ENCODE measurements at places on chromosomes 13 and 19.

- DNase-seq, result no peak
Observed at GRCh38 chr19:13128583-13128982, 10.5 kb downstream of the NACC1 start.

GRCh38 chr13:76644906-76645305 lies 241.3 kb downstream of the KCTD12 start:
- DNase-seq, result no peak

GRCh38 chr19:6070720-6071485 lies 39.4 kb downstream of the RFX2 start:
- no peak for DNase-seq

GRCh38 chr13:56988543-56988942 lies 152.2 kb upstream of the PRR20A start:
- no peak for DNase-seq

DNA sequence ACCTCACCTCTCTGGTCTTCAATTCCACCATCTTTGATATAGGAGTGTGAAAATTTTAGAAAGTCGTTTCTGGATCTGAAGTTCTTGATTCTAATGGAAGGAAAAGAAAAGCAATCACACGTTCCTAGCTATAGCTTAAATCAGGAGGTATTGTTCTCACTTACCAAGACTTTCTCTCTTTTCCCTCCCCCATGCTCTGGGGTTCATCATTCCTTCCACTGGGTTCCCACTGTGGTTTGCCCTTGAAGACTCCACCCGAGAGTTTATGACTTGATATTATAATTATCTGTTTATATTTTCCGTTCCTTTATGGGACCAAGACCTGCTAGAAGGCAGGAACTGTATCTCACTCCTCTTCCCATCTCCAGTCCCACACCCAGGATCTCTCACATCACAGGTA lies 76.6 kb downstream of the AKAP11 start:
- DNase-seq, result no peak

GRCh38 chr13:70042193-70042592 lies 65.4 kb upstream of the ATXN8OS start:
- DNase-seq, result no peak

GRCh38 chr19:2556221-2557092 lies 80.5 kb downstream of the GADD45B start:
- no peak for DNase-seq

GRCh38 chr19:35633727-35634440 lies 5.0 kb downstream of the RBM42 start:
- DNase-seq, result no peak

- no peak for DNase-seq
Observed at GRCh38 chr13:35785576-35786303, 309.3 kb upstream of the MAB21L1 start.

- DNase-seq, result no peak
Observed at GRCh38 chr13:94813920-94814475, 101.7 kb upstream of the SOX21 start.

DNA sequence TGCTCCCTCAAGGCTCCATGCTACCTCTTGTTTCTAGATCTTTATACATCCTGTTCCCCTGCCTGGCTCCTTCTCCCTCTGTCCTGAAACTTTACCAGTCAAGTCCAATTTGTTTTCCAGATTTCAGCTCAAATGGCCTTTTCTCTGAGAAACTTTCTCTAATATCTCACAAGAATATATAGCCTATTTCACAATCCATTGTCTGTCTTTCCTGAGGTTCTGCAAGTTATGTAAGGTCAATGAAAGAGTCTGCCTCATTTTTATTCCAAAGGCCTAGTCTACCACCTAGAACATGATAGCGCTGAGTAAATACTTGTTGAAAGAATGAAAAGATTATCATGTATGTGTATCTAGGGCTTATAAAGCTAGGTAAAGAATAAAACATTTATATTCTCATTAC lies 348.8 kb downstream of the SPRY2 start:
- DNase-seq, result no peak

DNA sequence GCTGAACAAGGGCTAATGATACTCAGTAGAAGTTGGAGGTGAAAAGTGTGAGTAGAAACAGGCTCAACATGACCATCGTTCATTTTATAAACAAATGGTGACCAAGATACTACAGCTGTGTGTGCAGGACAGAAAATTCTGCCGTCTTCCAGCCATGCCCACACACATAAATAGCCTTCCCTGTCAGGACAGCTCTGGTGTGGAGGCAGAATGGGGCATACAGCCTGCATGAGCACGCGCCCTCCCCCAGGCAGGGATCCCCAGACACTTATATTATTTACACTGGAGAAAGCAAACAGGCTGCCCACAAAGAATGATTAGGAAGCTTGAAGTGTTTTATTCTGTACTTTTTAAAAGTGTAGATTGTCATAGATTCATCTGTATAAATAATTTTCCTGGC lies 20.4 kb downstream of the GJA3 start:
- no peak for DNase-seq

- no peak for DNase-seq
Observed at GRCh38 chr13:109869312-109870237, 83.2 kb upstream of the IRS2 start.

DNA sequence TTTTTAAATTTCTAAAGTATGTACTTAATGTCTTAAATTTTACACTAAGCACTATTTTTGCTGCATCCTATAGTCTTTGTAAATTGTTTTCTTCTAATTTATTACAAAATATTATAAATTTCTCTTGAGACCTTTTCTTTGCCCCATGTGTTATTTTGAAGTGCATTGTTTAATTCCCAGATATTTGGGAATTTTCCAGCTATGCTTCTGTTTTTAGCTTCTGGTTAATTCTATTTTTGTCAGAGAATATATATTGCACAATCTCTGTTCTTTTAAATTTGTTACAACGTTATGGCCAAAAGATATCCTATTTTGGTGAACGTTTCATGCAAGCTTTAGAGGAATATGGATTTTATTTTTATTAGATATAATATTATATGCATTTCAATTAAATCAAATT lies 917.4 kb upstream of the MIR17HG start:
- no peak for DNase-seq

GRCh38 chr13:81104035-81104715 lies 763.2 kb upstream of the SPRY2 start:
- no peak for DNase-seq

DNA sequence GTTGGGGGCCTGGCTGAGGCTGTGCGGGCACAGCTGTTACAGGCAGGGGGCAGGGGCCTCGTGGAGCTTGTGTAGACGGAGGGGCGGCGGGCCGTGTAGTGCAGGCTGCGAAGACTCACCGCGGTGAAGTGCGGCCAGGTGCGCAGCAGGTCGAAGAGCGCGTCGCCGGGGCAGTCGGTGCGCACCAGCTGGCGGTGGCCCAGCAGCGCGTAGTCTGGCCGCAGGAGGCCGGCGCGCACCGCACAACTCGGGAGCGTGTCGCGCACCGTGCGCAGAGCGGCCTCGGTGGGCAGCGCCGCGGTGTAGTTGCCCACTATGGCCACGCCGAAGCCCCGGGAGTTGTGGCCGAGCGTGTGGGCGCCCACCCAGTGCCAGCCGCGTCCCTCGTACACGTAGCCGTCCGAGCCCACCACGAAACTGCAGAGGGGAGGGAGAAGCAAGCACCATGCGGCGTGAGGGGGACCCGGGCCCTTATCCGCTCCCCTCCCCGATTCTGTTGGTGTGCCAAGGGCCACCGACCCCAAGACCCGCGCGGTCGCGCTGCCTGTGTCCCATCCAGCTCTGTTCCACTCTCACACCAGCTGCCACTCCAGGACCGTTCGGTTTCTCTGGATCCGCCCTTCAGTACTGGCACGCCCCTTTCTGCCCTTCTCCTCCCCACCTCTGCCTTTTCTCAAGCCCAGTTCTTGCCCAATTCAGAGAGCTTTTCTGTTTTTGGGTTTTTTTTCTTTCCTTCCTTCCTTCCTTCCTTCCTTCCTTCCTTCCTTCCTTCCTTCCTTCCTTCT lies 5.4 kb upstream of the RASAL3 start:
- no peak for DNase-seq

GRCh38 chr13:72109863-72110262 lies 242.9 kb upstream of the DACH1 start:
- no peak for DNase-seq

DNA sequence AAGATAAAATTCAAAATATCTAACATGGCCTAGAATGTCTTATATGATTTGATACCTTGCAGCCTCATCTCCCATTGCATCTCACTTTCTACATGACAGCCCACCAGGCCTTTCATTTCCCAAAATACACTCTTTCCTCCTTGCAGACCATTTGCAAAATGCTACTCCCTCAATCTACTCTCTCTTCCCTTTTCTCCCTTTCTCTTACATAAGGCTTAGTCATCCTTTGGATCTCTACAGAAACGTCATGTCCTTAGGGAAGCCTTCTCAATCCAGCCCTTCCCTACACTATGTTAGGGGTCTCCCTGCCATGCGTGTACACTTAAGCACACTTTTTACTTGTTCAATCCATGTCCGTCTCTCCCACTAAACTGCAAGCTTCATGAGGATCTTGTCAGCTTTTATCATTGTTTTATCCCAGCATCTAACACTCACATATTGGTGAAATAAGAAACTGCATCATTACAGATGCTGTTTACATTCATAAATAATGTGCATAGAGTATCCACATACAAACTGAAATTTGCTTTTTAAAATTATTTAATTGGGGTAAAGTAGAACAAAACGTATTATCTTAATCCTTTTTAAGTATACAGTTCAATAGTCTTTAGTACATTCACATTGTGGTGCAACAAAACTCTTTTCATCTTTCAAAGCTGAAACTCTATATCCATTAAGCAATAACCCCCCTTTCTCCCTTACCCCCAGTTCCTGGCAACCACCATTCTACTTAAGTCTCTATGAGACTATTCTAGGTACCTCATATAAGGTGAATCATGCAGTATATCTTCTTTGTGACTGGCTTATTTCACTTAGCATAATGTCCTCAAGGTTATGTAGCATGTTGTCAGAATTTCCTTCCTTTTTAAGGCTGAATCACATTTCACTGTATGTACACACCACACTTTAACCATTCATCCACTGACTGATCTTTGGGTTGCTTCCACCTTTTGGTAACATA lies 11.5 kb upstream of the WBP4 start:
- DNase-seq, result no peak

- no peak for DNase-seq
Observed at GRCh38 chr13:43487885-43488284, 298.9 kb downstream of the ENOX1 start.

DNA sequence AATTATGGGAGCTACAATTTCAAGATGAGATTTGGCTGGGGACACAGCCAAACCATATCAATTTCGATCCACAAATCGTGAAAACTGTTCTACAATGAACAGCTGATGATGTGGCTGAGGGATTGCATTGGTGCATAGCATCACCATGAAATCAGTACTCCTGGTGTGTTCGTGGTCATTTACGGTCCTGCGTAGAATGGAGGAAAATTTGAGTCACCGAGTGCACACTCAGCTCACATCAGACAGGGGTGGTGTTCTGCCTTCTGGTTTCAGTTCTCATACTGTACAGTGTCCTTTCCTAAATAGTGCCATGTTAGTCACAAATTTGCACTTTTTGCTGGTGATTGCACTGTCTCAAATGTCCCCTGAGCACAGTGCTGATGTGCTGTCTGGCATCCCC lies 39.2 kb downstream of the MYH14 start:
- DNase-seq, result no peak

GRCh38 chr13:91398413-91399188 lies at the start of gene GPC5:
TSS of gene GPC5 (plus strand) at chr13:91398621.
- DNase-seq, result peak; percentile 74

GRCh38 chr13:112907286-112907685 lies 61.7 kb upstream of the MCF2L start:
- no peak for DNase-seq

DNA sequence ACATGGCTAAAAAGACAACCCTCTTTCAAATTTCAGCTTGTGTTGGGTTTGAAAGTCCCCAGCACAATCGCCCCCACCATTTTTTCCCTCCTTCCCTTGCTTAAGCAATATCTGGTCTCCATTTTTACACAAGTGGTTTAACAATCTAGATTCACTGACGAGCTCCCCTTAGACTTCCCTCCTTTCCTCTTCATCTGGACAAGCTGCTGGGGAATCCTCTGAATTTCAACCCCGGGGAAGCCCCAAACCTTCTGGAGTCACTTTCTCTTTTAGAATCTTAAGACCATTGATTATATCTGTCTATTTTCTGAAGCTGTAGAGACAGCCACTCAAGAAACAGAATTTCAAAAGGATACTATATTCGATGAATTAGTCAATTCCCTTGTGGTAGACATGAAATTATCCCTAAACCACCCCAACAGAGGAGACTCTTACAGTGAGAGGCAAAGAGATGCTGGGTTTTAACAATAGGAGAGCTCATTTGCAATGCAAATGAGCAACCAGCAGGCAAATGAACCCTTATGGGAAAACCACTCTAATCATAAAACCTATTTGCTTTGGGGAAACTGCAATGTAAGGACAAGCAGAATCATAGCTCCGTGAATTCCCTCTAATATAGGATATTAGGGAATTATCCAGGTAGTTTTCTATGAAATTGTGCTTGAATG lies 78.9 kb downstream of the TEX26 start:
- no peak for DNase-seq

DNA sequence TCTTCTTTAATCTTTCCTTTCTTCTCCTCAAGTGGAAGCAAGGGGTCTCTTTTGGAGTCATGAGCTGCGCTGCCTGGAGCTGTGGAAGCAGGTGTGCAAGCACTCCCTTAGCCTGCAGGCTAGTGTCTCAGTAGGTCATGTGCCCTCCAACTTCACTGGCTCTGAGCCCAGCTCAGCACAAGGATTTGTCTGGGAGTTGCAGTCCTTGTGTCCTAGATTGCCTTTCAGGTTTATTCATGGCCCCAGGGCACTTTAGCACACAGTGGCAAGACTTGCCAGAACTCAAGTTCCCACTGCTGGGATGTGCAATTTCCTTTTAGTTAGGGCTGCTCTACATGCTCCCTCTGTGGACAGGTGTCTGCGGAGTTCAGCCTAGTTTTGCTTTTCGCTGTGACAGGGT lies 211.7 kb downstream of the LIG4 start:
- no peak for DNase-seq

- no peak for DNase-seq
Observed at GRCh38 chr13:110132225-110132982, 174.6 kb downstream of the COL4A1 start.

- no peak for DNase-seq
Observed at GRCh38 chr13:56864451-56864850, 276.3 kb upstream of the PRR20A start.

GRCh38 chr19:5913739-5914357 lies at the start of gene CAPS:
TSS of gene CAPS (plus strand) at chr19:5914254. CDS start at chr19:5914407, 153 bp downstream.
- DNase-seq, result no peak

- DNase-seq, result peak; percentile 9
Observed at GRCh38 chr19:20247016-20247683, 80.1 kb downstream of the ZNF486 start.

GRCh38 chr13:32851083-32852069 lies 164.8 kb upstream of the KL start:
- no peak for DNase-seq

DNA sequence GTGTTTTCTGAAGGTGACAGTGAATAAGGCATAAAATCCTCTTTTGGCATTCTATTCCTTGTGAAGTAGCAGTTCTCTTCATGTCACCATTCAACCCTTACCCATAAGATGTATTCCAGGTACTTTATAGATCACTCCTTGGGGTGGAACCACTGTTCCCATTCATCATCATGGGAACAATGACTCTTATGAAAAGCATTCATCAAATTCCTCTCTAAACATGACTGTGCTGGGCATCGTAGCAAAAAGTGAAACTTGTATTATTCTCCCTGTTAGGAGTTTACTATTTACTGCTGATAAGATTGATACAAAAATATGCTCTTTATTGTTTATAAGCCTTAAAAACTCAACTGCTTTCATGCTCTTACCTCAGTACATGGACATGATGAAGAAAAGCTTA lies 793.4 kb downstream of the LIG4 start:
- DNase-seq, result no peak

GRCh38 chr13:51737609-51738008 lies 66.4 kb downstream of the DHRS12 start:
- no peak for DNase-seq

GRCh38 chr19:33456076-33456844 lies 65.3 kb downstream of the PEPD start:
- DNase-seq, result no peak
